ENCODE measurements at places on chromosomes 7 and 10.

GRCh38 chr10:55233505-55233904 is 432.5 kb upstream of the PCDH15 start:
- no peak for DNase-seq

DNA sequence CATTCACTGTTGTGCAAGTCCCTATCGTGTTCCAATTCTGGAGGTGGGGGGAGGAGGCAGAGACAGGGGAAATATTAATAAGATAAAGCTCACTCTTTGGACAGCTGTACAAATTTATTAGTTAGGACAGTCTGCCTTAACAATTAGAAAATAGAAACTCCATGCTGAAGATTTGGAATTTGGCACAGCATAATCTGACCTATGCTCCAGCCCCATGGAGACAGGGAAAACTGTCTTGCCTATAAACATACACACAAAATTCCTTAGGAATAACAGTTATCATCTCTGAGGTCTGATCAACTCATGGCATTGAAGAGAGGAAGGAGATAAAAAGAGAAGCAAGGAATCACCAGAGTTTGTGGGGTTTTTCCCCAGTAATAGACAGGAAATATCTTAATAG is 335.4 kb upstream of the MEOX2 start:
- no peak for DNase-seq

- DNase-seq, result no peak
Measured at GRCh38 chr7:126791306-126791705, 461.4 kb downstream of the GRM8 start.

DNA sequence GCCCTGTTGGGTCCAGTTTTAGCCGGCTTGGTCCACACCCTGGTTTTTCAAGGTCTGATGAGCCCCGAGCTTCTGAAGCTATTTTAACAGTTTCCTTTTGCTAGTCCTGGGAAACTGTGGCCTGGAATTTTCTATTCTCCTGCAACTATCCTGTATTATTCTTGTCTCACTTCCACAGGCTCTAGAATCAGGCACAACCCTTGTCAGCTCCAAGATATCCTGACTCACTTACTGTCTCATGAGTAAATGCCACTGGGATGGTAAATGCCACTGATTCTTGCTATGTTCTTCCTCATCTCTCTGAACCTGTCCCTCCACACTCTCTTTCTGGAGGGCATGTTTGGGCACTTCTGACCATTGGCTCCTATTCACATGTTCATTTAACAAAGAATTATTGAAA is 611.5 kb upstream of the IGFBP3 start:
- no peak for DNase-seq

GRCh38 chr7:6478186-6478585 is 30.4 kb upstream of the DAGLB start:
- no peak for DNase-seq

- no peak for DNase-seq
Measured at GRCh38 chr7:96998744-96999143, 6.6 kb upstream of the DLX6 start.

GRCh38 chr7:69906283-69906995 is 308.2 kb downstream of the AUTS2 start:
- DNase-seq, result no peak

- DNase-seq, result no peak
Measured at GRCh38 chr7:128815289-128815942, 14.8 kb upstream of the FLNC start.

DNA sequence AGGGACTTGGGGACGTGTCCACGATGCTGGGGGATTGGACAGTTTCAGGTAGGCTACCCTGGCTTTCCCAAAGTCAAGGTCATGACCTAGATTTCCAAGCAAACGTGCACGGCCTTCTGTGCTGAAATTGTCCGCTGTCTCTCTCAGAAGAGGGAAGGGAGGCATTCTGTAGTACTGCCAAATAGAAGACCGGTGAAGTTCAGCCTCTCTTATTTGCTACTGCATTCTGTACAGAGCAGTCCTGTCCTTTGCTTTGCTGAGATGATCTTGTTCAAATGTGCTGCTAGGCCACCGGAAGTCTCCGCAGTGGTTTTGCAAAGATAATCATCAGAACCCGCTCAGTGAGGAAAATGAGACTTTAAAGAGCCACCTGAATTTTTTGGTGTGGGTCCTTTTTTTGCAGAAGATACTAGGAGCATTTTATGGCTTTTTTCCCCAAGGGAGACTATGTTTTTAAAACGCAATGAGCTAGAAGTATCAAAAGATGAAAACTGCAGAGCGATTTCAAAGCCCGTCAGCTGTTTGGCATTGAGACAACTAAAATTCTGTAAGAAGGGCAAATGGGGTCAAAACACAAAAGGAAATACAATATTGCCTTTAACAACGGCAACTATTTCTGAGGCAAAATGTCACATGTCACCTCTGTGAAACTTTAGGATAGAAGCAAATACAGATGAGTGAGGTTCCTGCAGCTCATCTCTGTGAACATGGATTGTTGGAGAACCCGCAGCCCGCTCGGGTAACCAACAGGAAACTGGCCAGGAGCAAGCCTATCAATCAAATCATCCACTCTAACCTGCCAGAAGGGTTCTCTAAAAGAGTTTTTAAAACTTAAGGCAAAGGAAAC is 1.3 kb upstream of the NMT2 start:
- peak; percentile 38 for DNase-seq

- no peak for DNase-seq
Measured at GRCh38 chr7:77447616-77448015, 31.5 kb upstream of the GSAP start.

DNA sequence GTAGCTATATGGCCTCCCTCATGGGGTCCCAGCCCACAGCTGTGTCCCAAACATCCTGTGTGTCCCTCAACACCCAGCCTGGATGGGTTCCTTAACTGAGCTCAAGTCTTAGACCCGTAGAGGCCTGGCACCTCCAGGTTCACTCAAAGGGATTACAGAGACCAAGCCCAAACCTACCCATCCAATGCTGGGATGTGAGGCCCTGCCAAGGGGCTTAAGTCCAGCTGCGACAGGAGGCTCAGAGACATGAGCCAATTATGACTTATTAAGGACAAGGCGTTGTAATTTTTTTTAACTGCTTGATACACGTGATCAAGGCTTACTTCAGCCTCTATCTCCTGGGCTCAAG is 105.6 kb upstream of the RET start:
- no peak for DNase-seq

GRCh38 chr7:121803039-121803438 is 69.9 kb upstream of the PTPRZ1 start:
- DNase-seq, result no peak

All from activated T-cell treated with anti-CD3 and anti-CD28 coated beads for 24 hours (primary cell).